AG04449 (cell line): ENCODE measurements at places on chromosomes 2 and 18.

DNA sequence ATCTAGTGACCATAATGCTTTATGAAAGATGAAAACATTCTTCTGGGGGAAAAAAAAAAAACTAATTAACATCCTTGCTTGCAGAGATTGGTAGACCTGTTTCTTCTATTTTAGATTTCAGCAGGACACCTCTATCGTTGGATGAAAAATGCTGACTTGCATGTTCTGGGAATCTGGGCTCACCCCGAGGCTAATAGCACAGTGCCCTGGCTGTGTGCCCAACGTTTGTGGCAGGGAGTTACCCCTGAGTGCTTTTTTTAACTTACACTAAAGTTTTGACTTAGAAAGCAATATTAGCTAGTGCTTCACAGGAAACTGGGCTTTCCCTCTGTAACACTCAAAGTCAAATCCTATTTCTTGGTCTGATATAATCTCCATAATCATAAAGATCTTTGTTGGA lies 233.2 kb downstream of the SLC8A1 start:
- no peak for DNase-seq

DNA sequence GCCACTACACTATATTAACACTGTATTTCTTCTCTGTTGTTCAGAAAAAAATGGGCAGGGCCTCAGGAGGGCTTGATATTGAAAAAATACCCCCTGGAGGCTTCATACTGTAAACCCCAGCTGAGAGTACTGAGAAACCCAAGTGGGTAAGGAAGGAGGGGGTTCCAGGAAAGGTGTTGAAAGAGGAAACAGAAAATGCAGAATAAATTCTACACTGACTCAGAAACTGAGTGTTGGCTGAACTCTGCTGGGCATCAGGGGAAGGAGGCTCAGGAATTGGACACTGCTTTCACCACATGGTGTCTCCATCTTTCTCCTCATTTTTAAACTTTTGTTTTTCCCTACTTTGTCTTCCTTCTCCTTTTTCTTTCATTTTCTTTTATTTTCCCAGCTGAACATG lies 253.7 kb downstream of the DYM start:
- no peak for DNase-seq

DNA sequence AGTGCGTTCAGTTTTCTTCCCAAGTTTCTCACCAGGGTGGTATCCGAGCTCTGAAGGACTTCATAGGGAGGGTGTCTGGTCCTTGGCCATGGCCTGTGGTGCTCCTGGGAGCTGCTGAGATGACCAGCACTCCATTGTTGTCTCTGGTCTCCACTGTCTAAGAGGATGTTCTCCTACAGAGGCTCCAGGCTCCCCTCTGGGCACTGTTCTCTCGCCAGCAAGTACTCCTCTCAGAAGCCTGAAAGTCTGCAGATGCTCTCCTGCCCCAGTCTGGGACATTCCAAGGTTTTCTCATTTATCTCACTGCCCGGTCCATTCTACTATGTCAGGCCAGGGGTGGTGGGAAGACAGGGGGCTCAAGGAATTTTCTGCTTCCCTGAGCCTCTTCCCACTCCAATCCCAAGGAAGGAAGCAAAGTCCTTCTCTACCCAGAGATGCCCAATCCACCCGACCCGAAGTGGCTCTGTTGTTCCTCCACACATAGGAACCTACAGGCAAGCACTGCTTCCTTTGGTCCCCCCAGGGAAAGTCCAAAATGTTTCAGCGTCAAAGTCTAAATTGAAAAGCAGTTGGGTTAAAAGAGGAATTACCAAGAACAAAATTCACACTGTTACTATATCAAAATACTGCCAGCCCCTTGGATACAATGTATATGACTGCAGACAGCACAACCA lies 110.5 kb downstream of the GYPC start:
- DNase-seq: no peak

DNA sequence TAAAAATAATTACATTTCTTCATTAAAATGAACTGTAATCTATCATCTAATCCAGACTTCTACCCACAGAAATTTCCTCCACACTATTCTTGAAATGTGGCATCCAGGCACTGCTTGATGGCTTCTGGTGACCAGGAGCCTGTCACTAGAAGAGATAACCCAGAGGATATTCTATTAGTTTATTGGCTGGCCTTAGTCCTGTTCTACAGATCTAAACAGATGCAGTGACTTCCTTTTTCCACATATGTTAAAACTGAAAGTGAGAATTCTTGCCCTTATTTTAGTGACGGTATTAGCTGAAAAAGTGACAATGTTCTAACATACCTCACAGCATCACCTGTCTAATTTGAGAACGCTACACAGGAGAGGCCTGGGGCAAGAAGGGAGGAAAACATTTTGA lies 775.4 kb downstream of the TSN start:
- DNase-seq: no peak

GRCh38 chr2:216341121-216341520 lies 31.2 kb downstream of the MARCHF4 start:
- no peak for DNase-seq

DNA sequence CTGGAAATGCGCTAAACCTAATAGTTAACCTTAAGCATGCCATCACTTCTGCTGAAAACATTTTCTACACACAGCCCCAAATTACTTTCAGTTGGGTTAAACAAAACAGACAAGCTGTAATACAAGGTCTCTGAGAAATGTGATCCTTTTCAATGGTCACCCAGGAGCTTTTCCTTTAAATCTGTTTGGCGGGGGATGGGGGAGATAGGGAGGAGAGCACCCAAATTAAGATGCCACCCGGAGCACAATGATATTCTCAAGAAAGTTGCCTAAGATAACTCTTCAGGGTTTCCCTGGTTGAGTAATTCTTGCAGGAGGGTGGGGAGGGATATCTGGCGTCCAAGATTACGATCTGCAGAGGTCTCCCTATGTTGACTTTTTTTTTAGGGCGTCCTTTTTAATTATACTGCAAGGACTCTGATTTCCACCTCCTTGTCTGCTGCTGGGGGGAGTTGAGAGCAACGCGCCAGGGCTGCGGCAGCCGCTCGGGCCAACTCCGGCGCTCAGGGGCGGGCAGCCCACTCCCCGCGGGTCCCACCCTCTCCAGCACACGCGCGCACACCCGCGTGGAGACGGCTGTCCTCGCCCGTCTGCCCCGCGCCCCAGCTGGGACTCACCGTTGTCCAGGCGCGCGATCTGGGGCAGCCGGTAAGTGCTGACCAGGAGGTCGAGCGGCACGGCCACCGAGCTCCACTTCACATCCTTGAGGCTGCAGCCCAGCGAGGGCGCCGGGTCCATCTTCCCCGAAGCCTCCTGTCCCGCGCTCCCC lies 807 bp downstream of the GAREM1 start:
- DNase-seq: no peak

GRCh38 chr2:216287251-216287650 lies 85.0 kb downstream of the MARCHF4 start:
- DNase-seq: no peak

DNA sequence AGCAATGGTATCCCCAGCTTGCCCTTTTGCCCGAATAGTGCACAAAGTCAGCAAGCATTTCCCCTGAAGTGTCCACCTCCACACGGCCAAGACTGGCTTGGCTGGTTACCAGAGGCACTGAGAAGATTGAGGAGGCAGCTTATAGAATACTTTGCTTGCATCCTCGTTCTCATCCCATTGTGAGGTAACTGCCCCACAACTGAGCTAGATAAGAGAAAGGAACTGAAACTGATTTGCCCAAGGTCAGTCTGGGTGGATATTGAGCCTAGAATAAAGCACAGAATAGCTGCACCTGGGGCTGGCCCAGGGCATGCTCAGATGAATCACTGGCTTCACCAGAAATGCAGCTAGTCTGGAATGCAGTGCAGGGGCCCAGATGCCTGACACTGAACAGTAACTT lies 32.7 kb upstream of the MAP4K3 start:
- DNase-seq: no peak

DNA sequence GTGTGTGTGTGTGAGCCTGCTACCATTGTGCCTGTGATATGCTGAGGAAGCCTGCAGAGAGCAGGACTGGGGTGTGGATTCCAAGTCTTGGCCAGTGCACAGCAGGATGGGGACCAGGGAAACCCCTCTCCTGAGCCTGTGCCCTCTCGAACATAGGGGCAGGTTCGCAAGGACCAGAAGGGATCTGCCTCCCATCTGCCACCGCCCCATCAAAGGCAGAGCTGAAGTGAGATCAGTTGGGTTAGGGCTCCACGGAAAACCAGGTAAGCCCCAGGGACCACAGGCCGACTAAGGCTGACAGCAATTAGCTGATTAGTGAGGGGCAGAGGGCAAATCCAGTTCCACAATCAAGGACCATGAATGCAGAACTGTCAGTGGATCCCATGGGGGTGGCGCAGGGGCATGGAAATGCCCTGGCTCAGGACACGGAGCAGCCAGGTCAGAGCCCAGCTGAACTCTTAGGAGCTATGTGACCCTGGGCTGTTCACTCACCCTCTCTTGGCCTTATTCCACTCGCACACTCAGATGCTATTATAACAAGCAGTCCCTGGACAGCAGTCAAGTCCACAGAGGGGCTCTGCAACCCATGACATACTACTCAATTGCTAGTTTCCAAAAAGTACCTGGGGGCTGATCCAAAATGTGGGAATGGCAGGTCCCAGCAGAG lies 84.2 kb upstream of the ID2 start:
- DNase-seq: no peak

GRCh38 chr2:176136374-176137251 lies 7.1 kb downstream of the HOXD8 start:
- no peak for DNase-seq

DNA sequence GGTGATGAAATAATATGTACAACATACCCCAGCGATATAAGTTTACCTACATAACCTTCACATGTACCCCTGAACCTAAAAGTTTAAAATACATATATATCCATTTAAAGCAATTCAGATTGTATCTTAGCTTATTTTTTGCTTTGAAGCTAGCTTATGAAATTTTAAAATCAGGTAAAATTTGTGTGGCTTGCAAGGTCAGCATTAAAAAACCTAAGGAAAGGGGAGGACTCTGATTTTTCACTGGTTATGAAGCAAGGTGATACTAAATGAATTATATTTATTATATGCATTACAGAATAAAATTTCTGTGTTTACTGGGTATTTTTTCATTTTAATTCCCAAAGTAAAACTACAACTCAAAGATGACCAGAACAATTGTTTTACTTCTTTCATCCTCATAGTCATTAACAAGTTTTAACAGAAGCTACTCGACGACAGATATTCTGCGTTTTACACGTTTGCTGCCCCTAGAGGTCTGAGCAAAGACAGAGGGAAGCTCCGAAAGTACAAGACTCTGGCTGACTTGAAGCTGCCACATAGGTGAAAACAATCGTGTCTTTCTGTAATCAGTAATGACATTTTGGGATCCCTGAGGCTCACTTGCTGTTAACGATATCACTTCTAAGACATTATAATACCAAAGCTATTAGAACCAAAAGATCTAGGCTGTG lies 17.1 kb downstream of the PKP4 start:
- DNase-seq: no peak

- no peak for DNase-seq
These were observed 14.0 kb downstream of the SCN2A start for GRCh38 chr2:165253178-165253577.
